NCI-H460 (cell line): ENCODE measurements at places on chromosomes 13 and 19.

- DNase-seq = no peak
Measured at GRCh38 chr19:1107661-1108261, 4.0 kb downstream of the GPX4 start.

DNA sequence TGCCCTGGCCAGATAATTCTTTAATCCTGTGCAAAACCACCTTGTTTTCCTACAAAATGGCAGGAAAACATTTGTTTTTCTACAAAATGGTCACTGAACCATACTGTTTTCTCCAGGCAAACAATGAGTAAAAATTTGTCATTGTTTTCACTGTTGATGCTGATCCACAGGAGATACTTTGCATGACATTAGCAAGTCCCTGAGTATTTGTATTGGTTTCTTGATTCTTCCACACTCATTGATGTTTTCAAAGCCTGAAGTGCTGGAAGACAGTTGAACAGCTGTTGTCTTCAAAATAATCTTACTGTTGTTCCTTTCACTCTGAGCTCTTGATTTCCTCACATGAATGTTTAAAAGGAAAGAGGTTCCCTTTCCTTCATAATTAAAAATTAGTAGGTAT lies 123.1 kb upstream of the HTR2A start:
- DNase-seq = no peak

DNA sequence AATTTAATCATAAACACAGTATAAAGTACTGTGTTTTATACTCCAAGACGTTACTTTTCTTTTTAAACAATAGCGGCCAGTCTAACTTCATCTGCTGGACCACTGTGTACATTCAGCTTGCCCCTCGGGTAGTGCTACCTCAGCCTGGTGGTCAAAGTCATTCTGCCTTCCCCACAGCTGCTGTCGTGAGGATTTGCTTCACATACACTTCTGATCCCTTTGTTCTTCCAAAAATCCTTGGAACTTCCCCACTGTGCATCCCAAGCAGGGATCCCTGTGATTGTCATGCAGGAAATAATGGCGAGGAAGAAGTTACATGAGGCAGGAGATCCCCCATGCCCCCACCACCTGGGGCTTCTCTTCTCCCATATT lies 234.9 kb upstream of the STARD13 start:
- no peak for DNase-seq

GRCh38 chr19:39444598-39445195 lies 685 bp upstream of the SUPT5H start:
- no peak for DNase-seq

DNA sequence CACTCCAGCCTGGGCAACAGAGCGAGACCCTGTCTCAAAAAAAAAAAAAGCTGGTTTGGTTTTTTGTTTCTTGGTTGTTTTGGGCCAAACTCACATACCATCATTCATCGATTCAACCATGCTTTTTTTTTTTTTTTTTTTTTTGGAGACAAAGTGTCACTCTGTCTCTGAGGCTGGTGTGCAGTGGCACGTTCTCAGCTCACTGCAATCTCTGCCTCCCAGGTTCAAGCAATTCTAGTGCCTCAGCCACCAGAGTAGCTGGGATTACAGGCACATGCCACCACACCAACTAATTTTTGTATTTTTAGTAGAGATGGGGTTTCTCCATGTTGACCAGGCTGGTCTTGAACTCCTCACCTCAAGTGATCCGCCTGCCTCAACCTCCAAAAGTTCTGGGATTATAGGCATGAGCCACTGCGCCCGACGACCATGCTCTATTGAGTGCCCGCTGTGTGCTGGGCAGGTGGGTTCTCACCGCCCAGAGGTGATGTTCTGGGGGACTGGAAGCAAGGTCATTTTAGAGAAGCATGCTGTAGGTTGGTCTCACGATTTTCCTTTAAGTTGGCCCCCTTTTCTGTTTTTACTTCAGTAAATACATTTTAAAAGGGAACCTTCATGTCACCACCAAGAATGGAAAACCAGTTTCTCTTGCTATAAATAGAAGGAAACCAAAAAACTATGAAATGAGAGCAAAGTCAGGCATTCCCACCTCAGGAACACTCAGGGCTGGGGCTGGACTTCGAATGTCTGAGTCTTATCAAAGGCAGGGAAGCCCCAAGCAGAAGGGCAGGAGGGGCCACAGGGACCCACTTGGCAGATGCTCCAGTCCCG lies 8.3 kb upstream of the JUND start:
- DNase-seq = no peak

- no peak for DNase-seq
Measured at GRCh38 chr13:52599848-52600603, 42.2 kb upstream of the HNRNPA1L2 start.
